ENCODE measurements at places on chromosomes 12 and 14.

GRCh38 chr14:105056303-105056831 is 8.9 kb downstream of the GPR132 start:
- no peak for DNase-seq

DNA sequence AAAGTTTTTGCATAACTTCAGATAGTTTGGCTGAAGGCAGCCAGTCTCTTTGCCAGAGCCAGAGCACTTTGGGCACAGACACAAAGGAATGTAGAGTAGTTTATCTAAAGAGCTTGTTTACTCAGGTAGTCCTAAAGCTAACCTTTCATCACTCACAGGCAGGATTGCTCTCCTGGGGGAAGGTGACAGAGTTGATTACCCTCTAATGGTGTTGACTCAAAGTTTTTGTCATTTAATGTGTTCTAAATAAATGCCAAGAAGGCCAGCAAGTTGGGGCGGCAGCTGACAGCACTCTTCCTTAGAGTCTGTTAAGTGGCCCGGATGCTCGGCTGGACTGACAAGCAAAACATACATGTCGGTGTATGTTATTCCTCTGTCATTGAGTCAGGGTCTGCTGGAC is 9.3 kb upstream of the TAS2R46 start:
- DNase-seq = no peak

GRCh38 chr12:53516758-53517455 is 9.6 kb upstream of the NPFF start:
- no peak for DNase-seq

DNA sequence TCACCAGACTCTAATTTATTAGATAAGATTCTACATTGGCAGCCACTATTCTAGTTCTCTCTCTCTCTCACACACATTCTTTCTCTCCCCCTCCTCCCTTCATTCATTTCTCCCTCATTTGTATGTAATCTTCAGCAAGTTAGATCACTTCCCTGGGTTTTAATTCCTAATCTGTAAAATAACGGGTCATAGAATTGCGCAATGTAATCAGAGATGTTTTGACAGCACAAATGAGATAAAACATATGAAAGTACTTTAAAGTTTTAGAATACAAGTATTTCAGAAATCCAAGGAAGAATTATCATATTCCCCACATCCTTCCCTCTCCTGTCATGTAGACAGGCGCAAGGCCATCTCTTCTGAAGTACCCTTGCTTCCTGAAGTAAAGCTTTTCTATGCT is 21.7 kb downstream of the STYK1 start:
- DNase-seq = no peak

DNA sequence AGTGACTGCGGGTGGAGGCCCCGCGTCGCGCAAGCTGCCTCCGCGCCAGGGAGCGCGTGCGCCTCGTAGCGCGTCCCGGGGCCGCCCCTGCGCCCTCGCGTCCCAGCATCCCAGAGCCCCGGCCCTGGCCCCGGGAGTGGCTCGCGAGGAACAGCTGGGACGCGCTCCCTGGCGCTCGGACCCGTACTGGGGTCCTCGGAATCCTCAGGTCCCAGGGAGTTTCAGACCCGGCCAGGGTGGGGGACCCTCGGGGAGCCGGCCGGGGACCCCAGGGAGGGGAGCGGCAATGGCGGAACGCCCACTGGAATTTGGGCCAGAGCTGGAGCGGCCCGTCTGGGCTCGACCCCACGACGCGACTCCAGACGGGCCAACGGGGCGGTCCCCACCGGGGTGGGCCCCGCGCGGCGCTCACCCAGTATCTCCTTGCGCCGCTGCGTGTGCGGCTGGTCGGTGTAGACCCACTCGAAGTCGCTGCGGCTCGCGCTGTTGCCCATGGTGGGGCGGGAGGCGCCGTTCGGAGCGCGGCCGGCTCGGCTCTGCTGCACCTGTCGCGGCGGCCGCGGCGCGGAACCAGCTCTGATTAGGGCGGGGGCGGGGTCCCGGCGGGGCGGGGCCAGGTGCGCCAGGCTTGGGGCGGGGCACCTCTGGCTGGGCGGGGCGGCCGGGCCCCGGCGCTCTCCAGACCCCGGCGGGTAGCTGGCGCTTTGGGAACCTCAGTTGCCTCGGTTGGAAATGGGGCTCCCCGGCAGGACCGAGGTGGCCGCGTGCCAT is at the start of gene DEGS2:
Gene DEGS2 (minus strand): TSS at position 552 of the 771 bp plus-strand sequence. CDS start 58 bp downstream, at position 494.
- no peak for DNase-seq

GRCh38 chr12:127383281-127383680 is 883.7 kb upstream of the TMEM132C start:
- DNase-seq = no peak

DNA sequence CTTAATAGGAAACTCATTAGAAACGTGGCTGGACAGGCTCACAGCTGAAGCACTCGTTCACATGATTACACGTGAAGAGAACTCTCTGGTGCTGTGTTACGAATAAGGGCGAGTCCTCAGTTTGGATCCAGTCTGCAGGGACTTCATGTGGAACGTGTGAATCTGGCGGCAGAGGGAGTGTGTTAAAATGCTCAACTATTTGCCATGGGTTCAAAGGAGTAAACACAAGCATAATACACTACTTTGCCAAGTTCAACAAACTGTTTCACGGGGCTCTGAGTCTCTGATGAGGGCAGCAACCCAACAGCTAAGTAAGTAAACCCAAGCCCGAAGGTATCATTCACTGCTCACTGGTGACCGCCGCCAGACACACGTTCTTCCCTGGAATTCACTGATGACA is 42.4 kb downstream of the NUAK1 start:
- no peak for DNase-seq

DNA sequence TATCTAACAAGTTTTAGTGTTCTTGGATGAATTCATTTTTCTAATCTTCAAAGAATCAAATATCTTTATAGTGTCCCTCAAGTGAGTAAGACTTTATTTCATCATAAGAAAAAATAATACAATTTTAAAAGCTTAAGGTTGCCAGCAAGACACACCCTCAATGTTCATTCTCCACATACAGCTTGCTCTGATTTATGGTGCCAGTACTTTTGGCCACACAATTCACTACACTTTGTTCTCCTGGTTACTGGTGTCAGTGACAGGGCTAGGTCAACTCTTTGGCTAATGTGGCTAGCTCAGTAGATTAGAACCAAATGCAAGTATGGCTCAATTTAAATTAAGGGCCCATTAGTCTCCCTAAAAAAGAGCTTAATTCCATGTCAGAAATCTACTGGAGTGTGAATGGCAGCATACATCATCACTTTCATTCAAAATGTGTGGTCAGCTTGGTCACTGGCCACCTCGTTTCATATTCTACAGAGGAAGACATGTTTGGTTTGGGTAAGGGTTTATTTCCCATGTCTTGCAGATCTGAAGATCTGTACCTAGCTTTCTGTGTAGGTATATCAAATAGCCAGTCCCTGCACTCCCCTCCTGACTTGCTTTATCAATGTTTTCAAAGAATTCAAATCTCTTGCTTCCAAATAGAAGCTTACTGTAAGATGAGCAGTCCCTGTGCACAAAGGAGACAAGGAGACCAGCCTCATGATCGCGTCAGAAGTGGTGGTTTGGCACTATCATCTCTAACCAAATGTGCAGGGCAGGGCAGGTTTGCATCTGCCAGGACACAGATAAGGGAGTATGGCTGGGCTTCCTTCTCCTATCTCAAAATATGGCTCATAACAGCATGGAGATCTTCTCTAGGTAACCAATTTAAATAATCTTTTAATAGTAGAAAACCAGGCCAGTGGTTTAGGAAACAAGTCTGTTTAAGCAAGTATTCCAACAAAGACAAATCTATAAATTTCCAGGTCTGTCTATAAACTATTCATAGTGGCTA is 31.3 kb downstream of the HECTD4 start:
- no peak for DNase-seq

DNA sequence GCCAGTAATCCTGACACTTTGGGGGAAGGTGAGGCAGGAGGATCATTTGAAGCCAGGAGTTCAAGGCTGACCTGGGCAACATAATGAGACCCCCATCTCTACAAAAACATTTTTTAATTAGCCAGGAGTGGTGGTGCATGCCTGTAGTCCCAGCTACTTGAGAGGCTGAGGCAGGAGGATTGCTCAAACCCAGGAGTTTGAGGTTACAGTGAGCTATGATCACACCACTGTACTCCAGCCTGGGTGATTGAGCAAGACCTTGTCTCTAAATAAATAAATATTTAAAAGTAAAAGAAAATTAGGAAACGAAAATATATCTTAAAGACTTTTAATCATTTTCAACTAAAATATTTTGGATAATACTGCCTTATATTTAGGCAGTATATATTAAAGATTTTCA is 25.9 kb downstream of the CKB start:
- no peak for DNase-seq

- no peak for DNase-seq
Observed at GRCh38 chr12:42410340-42410739, 84.4 kb downstream of the PPHLN1 start.

DNA sequence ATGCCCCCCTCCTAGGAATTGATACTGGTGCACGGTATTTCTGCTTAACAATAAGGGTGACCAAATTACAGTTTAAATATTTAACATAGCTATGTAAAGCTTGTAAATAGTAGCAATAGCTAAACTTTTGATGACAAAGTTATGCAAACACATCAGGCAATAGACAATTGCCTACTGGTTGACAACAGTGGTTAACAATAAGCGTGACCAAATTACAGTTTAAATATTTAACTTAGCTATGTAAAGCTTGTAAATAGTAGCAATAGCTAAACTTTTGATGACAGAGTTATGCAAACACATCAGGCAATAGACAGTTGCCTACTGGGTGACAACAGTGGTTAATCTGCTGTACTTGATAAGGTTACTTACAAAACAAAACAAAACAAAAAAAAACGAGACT is 886.5 kb upstream of the FLRT2 start:
- DNase-seq = no peak

GRCh38 chr14:64612021-64612380 is 62.2 kb downstream of the PPP1R36 start:
- DNase-seq = no peak

- no peak for DNase-seq
Observed at GRCh38 chr12:105315726-105316125, 14.8 kb upstream of the C12orf75 start.

DNA sequence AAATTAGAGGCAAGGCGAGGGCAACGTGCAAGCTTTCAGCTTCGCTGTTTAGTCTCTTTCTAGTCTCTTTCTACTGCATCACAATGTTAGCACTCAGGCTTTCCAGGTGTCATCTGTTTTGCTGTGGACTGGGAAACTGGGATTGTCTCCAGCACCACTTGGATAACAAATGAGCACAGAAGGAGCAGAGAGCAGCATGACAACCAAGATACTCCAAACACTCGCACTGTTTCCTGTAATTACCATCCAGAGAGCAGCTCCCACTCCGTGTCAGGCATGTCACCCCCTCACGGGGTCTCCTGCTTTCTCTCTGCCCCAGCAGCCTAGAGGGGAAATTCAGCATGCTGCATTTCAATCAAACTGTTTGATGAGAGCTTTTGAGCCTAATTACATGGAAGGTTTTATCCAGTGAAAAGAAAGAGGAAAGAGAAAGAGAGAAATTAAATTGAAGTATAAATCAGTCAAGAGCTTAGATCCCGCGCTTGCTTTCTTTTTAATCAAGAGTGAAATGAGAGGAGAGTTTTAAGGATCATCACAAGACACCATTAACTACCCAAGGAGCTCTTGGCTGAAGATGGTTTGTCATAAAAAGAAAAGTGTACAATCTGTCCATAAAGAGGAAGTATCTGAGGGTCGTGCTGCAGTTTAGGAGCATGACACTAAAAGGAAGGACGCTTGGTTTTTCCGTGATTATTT is 917.7 kb downstream of the DIO2 start:
- DNase-seq = no peak

GRCh38 chr12:88453323-88453722 is 126.9 kb downstream of the KITLG start:
- DNase-seq = no peak

DNA sequence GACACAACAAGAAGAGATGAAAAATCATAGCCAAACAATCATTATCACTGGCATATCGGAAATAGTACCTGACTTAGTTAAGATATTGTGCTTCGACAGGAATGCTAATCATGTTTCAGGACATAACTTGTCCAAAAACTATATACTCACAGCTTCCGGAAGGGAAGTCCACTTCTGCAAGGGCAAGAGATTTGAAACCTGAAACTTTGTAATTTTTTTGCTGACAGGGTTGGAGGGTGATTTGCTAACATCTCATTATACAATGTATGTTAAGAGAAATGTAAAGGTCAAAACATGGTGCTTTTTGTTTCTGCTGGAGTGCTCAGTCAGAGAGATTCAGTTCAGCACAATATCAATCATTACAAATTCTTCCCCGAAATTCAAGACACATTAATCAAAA is 200.3 kb downstream of the CNTN1 start:
- DNase-seq = no peak

- DNase-seq = no peak
Observed at GRCh38 chr12:53739214-53740129, 12.2 kb upstream of the CALCOCO1 start.

- DNase-seq = no peak
Observed at GRCh38 chr14:24873551-24873950, 176.4 kb downstream of the STXBP6 start.

DNA sequence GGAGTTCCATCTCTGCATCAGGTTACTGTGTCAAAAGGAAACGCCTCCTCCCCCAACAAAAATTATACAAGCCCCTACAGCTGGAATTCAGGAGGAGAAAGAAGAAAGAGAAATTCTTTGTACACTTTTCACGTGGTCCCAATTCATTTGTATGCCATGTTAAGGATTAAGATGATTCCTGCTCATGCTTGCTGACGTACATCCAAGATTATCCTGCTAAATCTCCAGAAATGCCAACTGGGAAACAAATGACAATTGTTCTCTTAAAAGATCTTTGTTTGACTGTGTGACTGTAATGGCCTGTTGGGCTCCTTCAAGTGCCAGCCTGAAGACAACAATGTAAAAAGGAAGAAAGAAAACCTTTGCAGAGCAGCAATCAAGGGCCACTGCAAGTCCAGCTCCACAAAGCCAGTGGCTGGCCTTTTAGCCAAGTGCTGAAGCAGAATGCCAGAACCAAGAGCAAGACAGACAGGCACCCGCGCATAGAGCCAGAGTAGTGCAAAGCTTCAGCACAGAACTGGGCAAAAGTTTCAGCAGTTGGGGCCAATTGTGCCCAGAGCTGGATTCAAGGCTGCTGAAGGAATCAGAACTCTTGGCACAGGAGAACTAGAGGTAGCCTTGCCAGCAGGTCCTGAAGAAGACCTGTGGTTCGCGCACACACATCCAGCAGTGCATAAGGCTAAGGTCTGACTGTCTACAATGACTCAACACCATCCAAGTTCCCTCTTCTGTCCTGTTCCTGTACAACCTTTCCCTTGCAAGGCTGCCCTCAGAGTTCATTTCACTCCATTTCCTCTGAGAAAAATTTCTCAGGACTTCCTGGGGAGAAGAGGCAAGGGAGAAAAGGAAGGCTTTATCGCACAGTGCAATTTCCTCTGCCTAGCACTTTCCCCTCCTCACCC is 209.7 kb upstream of the BMP4 start:
- DNase-seq = no peak

DNA sequence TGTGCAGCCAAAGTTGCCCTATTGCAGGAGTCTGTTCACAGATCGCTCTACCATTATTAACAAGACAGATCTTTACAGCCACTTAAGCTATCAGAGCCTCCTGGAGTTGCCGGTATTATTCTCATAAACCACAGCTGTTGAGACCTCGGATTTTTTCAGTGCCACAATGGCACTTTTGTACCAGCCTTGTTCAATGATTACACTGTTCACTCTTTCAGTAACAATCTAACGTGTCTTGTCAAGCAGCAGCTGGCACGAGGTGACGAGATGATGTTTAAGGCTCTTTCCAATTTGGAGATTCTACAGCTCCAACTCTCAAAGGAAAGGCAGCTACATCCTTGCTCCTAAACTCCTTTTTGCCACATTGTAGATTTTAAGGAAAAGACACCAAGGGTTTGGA is 30.7 kb downstream of the LRIG3 start:
- DNase-seq = no peak

GRCh38 chr12:124939079-124939420 is 24.6 kb upstream of the UBC start:
- DNase-seq = no peak

All from esophagus muscularis mucosa (tissue), 4 donors.